GM23248 (cell line): ENCODE measurements at places on chromosomes 13 and 19. TPM values are rescaled to one million over a fixed set of nuclear protein-coding genes. Genes with fewer than 3 reads are reported as not detected.
A peak's percentile ranks its signal among the peaks of the same experiment; 100 is the strongest.

GRCh38 chr13:29771247-29771646 is 79.2 kb downstream of the UBL3 start:
- H3K4me3 ChIP-seq: no peak overlapping the region
- peaks cover 17% of the 10 kb centered on the region for H3K4me1 ChIP-seq
- DNase-seq: peak; percentile 48

- peak overlapping the region; percentile 83 for H3K4me3 ChIP-seq
- peaks cover 8% of the 10 kb centered on the region; the same call in 1 of the 2 replicates for H3K36me3 ChIP-seq
- peak overlapping the region; percentile 86 for H3K27ac ChIP-seq
- peaks cover 10% of the 10 kb centered on the region; the same call in 1 of the 2 replicates for H3K4me1 ChIP-seq
These were observed 588 bp upstream of the DPY19L3 start for GRCh38 chr19:32404933-32405430.

DNA sequence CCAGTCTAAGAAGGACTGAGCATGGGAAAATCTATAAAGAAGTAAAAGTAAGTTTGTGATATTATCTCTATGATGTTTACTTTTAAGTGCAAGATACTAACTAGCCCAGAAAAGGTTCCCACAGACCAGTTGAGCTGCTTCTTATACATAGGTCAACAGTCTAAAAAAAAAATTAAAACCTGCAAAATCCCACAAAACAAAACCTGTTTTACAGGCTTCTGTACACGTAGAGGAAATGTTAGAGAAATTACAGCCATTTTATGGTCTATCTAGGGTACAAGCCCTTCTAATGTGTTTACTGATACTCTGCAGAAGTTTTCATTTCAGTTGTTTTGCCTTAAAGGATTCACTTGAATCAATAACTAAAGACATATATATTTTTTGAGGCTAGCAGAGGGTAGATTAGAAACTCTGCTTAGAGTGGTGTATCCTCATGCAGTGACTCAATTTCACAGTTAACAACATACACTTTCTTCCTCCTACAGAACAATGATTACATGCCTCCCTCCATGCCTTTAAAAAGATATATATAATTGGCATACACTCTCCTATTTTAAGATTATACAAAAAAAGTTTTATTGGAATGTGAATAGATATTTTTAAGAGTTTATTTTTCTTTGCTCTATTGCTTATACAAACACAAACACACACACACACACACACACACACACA is 43.9 kb downstream of the CAB39L start:
- H3K27me3 ChIP-seq: no peaks in the 10 kb centered on the region
- no peak overlapping the region for H3K27ac ChIP-seq
- H3K4me3 ChIP-seq: no peak overlapping the region
- H3K36me3 ChIP-seq: no peaks in the 10 kb centered on the region
- no peaks in the 10 kb centered on the region for H3K4me1 ChIP-seq
- DNase-seq: no peak

- H3K4me3 ChIP-seq: peak within 1 kb of the TSS; percentile 96
- peak; percentile 98 for DNase-seq
- H3K27ac ChIP-seq: peak within 1 kb of the TSS; percentile 86
- H3K27me3 ChIP-seq: no peaks in the 10 kb centered on the region
These were observed at the start of gene ZNF846 for GRCh38 chr19:9768175-9769112. Gene ZNF846 (minus strand): TSS chr19:9768738. CDS start chr19:9764950, 3,788 bp downstream.

GRCh38 chr19:29660835-29661234 is 4.4 kb upstream of the PLEKHF1 start:
- peak overlapping the region; percentile 98; the same call in 1 of the 2 replicates for H3K27ac ChIP-seq
- peak; percentile 25 for DNase-seq
- no peak overlapping the region for H3K4me3 ChIP-seq

DNA sequence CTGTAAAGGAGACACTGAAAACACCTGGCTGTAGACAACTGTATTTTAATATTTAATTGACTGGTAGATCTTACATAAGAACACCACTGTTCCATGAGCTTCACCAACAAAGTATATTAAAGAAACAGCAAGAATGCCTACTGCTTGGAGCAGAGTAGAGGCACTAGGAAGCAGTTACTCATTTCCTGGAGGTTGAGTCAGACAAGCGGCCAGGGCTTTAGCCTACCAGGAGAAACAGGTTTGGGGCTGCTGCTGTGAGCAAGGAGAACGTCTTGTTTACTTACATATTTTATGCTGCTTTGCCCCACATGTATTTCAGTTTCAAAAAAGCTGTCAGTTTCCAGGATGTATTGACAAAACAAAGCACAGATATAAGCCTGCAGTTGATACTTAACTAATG is 33.4 kb downstream of the ALG5 start:
- H3K27ac ChIP-seq: peak overlapping the region; percentile 88
- peaks cover 44% of the 10 kb centered on the region for H3K36me3 ChIP-seq
- no peaks in the 10 kb centered on the region for H3K27me3 ChIP-seq
- peaks cover 14% of the 10 kb centered on the region for H3K4me1 ChIP-seq

SKA3 gene
- 7.8 and 8.6 TPM in 2 replicates for total RNA-seq

GRCh38 chr19:18478545-18479311 is 40.8 kb upstream of the ISYNA1 start:
- peak; percentile 93 for DNase-seq
- H3K4me1 ChIP-seq: peaks cover 40% of the 10 kb centered on the region
- peak overlapping the region; percentile 87 for H3K27ac ChIP-seq
- H3K4me3 ChIP-seq: no peak overlapping the region
- no peaks in the 10 kb centered on the region for H3K36me3 ChIP-seq

DNA sequence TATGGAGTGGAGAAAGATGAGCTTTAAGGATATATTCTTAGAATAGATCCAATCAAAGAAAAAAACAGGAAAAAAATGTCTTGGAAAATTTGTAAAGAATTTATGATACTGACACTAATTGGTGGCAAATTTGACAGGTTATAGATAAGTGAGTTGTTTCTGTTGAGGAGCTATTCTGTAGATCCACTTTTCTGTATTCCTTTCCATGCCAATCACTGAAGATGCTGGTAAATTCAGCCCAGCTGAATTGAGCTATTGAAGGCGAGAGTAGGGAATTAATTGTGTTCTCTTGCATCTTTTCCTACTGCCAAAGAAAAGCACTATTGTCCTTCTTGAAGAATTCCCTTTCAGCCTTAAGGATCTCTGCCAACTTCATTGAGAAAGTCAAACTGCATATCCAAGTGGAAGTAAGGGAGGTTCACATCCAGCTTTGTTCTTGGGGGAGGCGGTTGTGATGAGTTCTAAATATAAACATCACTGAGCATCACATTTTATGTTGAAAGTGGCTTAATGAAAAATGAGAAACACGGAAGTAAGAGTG is 113.1 kb downstream of the PCDH9 start:
- H3K27me3 ChIP-seq: no peaks in the 10 kb centered on the region
- no peaks in the 10 kb centered on the region for H3K36me3 ChIP-seq
- no peak overlapping the region for H3K27ac ChIP-seq
- no peak for DNase-seq
- no peaks in the 10 kb centered on the region for H3K4me1 ChIP-seq

- no peaks in the 10 kb centered on the region for H3K27me3 ChIP-seq
- H3K36me3 ChIP-seq: no peaks in the 10 kb centered on the region
- peak overlapping the region; percentile 73 for H3K27ac ChIP-seq
- no peak overlapping the region for H3K4me3 ChIP-seq
These were observed 650.8 kb upstream of the MIR17HG start for GRCh38 chr13:90696656-90697055.

GRCh38 chr13:110811771-110812120 is 98.2 kb downstream of the ING1 start:
- no peaks in the 10 kb centered on the region for H3K4me1 ChIP-seq
- H3K36me3 ChIP-seq: no peaks in the 10 kb centered on the region
- DNase-seq: no peak

GSX1 gene
- not detected in 2 replicates for total RNA-seq

ZNF439 gene
- total RNA-seq: 7.8 and 12.1 TPM in 2 replicates

DNA sequence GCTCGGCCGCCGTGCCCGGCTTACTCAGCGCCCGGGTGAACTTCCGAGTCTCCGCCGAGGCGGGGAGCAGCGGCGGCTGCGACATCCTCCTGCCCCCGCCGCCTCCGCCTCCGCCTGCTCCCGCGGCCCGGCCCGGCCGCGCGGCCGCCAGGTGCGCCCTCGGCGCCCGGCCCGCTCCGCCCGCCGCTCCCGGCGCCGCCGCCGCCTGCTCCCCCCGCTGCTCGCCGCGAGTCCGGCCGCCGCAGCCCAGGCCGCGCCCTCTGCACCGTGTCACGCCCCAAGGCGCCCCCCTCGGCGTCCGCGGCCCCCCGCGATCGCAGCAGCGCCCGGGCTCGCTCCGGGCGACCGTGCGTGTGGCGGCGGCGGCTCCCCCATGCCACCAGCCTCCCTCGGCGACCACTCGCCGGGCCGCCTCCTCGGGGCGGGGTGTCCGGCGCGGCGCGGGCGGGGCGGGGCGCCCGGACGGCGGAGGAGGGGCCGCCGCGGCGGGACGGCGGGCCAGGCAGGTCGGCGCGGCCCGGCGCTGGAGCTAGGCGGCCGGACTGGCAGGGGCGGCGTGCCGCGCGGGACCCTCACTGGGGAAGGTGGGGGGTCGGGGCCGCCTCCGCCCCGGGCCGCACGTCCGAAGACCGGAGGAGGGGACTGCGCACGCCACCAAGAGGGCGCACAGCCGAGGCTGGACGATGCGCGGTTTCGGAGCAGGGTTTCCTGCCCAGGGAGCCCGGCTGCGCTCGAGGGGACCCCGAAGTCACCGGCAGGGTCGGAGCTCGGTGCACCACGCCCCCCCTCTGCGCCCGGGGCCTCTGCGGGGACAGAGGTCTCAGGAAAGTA is 108.6 kb upstream of the DOCK9 start:
- no peaks in the 10 kb centered on the region for H3K27me3 ChIP-seq
- no peaks in the 10 kb centered on the region for H3K4me1 ChIP-seq
- H3K27ac ChIP-seq: peak overlapping the region; percentile 45; the same call in 1 of the 2 replicates
- peak; percentile 91 for DNase-seq
- peak overlapping the region; percentile 88 for H3K4me3 ChIP-seq

DNA sequence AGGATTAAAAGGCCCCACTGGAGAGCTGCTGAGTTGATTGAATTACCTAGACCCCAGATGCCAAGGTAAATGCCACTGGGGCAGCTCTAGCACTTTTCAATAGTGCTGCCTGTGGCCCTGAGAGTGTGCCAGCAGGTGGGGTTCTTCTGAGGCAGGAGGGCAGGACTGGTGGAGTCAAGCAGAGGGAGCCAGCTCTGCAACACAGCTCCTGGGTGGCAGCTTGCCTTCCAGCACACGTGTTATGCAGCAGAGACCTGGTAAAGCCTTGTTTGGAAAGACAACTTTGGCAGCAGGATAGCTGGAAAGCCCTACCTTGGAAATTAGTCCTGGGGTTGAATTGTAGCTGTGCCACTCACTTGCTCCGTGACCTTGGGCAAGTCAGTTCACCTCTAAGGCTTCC is 306.6 kb downstream of the ATP8A2 start:
- no peaks in the 10 kb centered on the region for H3K4me1 ChIP-seq
- no peaks in the 10 kb centered on the region for H3K36me3 ChIP-seq
- DNase-seq: no peak
- H3K27me3 ChIP-seq: no peaks in the 10 kb centered on the region

DNA sequence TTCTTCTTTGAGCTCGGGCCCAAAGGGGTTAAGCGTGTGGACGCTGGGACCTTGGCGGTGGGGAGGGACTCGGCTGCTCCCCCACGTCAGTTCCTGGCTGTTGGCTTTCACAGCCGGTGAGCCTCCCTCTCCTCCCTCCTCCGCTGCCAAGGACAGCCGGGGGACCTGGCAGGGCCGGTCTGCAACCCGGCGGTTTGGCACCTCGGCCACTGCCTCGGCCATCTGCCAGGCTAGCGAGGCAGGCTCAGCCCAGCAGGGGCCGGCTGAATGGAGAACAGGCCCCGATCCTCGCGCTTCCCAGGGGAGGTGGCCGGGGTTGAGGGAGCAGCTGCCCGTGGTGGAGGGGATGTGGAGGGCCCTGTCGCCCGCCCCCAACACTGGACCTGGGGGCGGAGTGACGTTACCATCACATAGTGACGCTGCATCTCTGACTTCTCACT is 5.0 kb downstream of the TLE5 start:
- H3K36me3 ChIP-seq: 0 out of 2 replicates have a peak, but pooled peaks cover 22% of the 10 kb centered on the region
- no peaks in the 10 kb centered on the region for H3K27me3 ChIP-seq
- H3K27ac ChIP-seq: no peak overlapping the region
- peak; percentile 58 for DNase-seq
- H3K4me3 ChIP-seq: no peak overlapping the region

DNA sequence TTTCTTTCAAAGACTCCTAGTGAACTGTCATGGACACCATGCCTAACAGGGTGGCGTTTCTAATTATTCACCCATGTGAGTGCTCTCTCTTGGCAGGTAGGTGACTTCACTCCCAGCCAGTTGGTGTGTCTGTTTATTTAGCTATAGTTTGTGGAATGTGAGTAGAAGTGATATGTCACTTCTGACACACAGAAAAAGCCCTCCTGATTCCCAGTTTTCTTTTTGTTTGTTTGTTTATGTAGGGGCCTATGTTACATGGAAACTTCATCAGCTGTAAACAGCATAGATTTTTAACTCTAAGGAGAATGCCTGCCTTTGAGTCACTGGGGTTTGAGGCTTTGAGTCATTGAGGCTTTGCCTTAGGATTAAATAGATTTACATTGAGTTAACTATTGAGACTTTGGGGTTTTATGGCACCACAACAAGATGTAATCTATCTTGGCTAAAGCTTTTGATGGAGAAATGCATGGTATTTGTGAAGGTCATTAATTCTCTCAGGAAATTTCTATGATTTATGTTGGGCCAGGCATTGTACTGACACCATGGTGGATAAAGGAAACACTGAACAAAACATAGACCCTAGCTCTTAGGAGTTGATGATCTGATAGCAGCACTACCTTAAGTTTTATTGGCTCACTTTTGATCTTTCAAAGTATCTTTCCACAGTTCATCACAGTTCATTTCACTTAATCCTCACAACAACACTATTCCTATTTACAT is 45.3 kb downstream of the UFM1 start:
- H3K27me3 ChIP-seq: no peaks in the 10 kb centered on the region
- peaks cover 23% of the 10 kb centered on the region for H3K4me1 ChIP-seq
- peak; percentile 69 for DNase-seq
- 0 out of 2 replicates have a peak overlapping the region, but pooled peaks have one; percentile 2 for H3K27ac ChIP-seq
- no peaks in the 10 kb centered on the region for H3K36me3 ChIP-seq

DNA sequence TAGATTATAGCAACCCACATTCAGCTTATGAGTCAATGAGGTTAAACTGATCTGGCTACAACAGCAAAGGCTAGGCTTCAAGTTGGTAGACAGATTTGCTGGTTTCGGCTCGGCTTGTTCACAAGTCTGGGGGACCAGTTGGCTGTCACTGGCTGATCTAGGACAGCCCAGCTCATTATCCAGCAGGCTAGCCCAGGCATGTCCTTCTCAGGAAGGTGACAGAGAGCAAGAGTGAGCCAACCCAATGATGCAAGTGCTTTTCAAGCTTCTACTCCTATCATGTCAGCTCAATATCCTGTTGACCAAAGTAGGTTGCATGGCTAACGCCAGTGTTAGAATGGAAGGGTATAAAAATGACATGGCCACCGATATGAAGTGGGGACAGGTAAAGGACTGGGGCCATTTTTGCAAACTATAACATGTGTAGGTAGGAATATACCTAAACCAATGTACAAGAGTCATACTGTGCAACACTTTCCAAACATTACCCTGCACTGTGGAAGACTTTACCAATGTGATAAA is 220.9 kb upstream of the SOX21 start:
- H3K36me3 ChIP-seq: no peaks in the 10 kb centered on the region
- no peak overlapping the region for H3K4me3 ChIP-seq
- H3K27ac ChIP-seq: no peak overlapping the region
- DNase-seq: no peak
- H3K4me1 ChIP-seq: no peaks in the 10 kb centered on the region
